Cardiac muscle cell (in vitro differentiated cells and primary cell): ENCODE measurements at places on chromosomes 4 and X.
A peak's percentile ranks its signal among the peaks of the same experiment; 100 is the strongest.

- DNase-seq: no peak
These were observed 33.6 kb upstream of the ZFP42 start for GRCh38 chr4:187961961-187962360.

DNA sequence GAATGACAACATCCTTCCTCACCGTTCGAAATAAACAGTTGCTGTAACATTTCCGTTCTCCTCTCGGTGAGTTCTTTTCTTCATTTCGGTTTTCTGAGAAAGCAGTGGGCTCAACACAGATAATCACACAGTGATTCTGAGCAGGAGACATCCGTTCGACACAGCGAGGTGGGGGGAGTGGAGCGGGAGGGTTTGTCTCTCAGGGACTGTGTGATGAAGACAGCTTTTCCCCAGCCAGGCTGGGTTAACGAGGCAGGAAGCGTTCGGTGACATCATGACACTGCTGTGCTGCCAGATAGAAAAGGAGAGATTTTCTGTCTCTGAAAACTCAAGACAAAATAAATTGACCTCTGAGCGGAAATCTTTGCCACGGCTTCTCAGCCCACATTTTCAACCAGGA lies 119.3 kb downstream of the CRLF2 start:
- no peak for DNase-seq

GRCh38 chrX:83416273-83416672 lies 91.8 kb upstream of the POU3F4 start:
- DNase-seq: peak; percentile 37

- no peak for DNase-seq
These were observed 229.4 kb upstream of the GATB start for GRCh38 chr4:151990201-151990600.

- no peak for DNase-seq
These were observed 95.6 kb upstream of the SLC4A4 start for GRCh38 chr4:71243091-71243833.

- DNase-seq: no peak
These were observed 54.7 kb downstream of the MFAP3L start for GRCh38 chr4:169971456-169972015.

- DNase-seq: no peak
These were observed 322.9 kb upstream of the NWD2 start for GRCh38 chr4:36921476-36922216.

- no peak for DNase-seq
These were observed 75.7 kb downstream of the ANXA3 start for GRCh38 chr4:78627046-78627965.

GRCh38 chr4:159158083-159158617 lies 55.3 kb downstream of the RAPGEF2 start:
- DNase-seq: no peak

- DNase-seq: no peak
These were observed 466.9 kb downstream of the FAT4 start for GRCh38 chr4:125781651-125782050.

- DNase-seq: no peak
These were observed 34.1 kb upstream of the SORCS2 start for GRCh38 chr4:7158081-7158750.

- DNase-seq: no peak
These were observed 45.3 kb upstream of the BDH2 start for GRCh38 chr4:103144926-103145325.

DNA sequence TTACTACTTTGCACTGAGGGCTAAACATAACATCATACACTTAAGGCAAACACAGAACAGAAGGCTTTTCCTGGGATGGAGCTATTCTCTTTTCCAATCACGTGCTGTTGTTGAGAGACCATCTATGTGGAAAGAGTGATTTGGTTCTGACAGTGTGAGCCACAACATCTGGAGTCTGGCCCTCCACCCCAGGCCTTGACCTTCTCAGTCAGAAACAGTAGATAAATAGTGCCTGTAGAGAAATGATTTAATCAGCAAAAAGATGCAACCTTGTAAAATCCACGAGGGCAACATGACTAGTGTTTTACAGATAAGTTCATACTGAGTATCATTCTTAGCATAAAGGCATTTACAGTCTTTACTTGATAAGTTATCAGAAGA lies 10.8 kb upstream of the SFRP2 start:
- DNase-seq: no peak

- DNase-seq: no peak
These were observed 55.5 kb upstream of the NYX start for GRCh38 chrX:41391606-41392005.

- DNase-seq: peak; percentile 77
These were observed 562.4 kb downstream of the TLL1 start for GRCh38 chr4:166435449-166435848.

DNA sequence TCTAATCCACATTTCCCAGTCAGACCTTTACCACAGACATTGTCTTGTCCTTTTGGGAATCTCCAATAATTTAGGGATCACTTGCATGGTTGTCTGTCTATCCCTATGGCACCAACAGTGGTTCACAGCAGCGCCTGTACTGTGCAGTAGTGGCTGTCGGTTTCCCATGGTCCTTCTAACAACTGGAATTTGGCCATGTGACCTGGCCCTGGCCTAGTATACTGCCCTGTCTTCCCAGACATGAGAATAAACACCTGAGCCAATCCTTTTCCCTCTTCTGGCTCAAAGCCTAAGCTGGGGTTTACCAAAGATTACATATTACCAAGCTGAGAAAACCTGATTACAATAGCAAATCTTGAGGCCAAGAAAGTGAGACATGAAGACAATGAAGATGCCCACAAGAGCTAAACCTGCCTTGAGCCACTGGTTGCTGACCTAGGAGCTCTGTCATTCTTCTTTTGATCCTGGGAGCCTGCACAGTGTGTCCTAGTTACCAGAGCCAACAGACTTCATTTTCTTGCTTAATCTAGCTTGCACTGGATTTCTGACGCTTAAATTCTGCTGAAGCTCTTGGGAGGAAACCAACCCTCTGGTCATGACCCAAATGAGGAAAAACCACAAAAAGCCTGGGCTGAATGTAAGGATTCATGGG lies 92.1 kb downstream of the SCD5 start:
- peak; percentile 83 for DNase-seq

- DNase-seq: peak; percentile 39
These were observed 29.1 kb downstream of the TTC29 start for GRCh38 chr4:146916479-146917076.

- peak; percentile 37 for DNase-seq
These were observed 4.0 kb downstream of the DCLK2 start for GRCh38 chr4:150082241-150082640.
